ENCODE measurements at places on chromosomes 16 and 17.

GRCh38 chr16:81431554-81432353 lies 12.9 kb upstream of the CMIP start:
- DNase-seq, result no peak

- no peak for DNase-seq
Measured at GRCh38 chr17:78915872-78916632, 9.1 kb downstream of the TIMP2 start.

DNA sequence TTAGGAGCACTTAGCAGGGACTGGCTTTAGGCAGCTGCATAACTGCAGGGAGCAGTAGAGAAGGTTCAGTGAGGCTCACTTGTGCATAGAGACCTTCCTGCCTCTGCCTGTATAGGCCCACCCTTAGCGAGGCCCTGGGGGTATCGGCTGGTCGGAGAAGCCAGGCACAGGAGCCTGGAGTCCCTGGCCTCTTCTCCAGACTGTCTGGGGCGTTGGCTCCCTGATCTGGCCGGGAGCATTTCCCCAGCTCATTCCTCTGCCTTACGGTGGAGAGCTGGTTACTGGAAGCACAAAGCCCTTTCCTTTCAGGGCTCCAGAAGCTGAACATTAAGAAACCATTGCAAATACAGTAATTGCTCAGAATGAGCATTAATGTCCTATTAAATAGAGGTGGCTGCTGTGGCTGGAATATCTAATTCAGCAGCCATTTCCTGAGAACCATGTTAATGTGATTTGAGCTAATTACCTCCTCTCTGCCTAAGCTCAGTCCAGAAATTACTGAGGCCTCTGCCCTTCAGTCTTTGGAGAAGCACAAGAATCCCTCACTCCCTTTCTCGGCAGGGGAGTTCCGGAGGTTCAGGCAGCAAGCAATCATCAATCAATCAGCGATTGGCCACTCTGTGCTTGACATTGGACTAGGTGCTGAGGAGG lies 18.8 kb upstream of the TMEM220 start:
- DNase-seq, result no peak

DNA sequence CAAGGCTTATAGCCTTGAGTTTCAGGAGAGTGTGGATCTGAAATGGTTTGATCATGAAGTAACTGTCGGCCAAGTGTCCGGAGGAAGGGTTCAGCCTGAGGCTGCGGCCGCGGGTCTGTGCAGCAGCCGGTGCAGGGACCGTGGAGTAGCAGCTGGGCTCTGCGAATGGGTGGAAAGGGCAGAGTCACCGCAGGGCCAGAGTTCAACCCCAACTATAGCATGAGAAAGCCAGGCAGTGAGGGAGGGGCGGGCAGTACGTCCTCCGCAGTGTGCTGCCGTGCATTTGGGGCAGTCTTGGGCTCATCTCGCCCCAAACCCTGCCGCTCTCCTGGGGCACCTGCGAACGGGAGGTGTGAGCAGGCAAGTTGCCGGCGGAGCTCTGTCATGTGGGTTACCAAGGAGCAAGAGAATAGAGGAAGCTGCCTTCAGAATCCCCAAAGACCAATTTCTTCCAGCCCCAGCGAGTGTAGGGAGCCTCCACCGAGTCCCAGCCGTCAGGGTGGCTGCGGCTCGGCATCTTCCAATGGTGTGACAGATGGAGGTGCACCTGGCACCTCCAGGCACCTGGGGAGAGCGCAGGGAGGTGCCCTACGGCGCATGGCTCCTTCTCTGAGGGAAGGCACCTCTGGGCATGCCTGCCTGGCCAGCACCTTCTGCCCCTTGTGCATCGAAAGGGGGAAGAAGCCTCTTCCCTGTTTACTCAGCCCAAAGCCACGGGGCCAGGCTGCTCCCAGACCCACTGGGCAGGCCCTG lies 87.3 kb downstream of the RPA1 start:
- no peak for DNase-seq

DNA sequence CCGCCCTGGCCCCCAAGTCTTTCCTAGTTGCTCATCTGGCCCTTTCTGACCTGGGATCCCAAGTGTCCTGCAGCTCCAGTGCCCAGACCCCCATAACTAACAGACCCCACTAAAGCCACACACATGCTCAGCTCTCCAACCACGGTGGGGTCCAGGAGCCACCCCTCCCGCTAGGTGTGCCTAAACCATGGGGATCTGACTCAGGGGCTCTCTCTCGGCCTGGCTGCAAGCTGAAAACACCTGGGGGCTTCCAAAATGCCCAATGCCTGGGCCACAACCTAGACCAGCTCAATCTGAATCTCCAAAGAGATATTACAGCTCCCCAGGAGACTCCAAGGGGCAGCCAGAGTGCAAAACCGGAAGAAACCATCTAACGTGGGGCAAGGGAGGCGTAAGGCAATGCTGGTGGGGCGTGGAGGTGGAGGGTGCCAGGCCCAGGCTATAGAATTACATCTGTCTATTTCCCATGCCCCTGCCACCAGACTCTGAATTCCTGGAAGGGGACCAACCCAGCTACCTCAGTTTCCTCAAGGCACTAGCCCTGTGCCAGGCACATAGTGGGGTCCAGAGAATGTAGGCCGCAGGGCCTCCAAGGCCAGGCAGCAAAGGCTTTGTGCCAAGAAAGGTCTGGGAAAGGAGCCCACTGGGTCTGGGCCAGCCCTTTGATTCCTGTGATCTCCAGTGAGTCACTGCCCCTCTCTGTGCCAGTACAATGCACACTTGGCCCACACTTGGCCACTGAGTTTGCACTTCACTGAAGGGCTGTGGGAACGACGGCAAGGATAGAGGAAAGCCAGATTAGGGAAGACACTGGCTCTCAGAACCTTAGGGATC lies 3.3 kb downstream of the CD2BP2 start:
- no peak for DNase-seq

All from NCI-H1436 treated with DMSO at 0.1 percent for 48 hours (cell line).